Lower leg skin (tissue), 4 donors: ENCODE measurements at places on chromosomes 4 and X.

DNA sequence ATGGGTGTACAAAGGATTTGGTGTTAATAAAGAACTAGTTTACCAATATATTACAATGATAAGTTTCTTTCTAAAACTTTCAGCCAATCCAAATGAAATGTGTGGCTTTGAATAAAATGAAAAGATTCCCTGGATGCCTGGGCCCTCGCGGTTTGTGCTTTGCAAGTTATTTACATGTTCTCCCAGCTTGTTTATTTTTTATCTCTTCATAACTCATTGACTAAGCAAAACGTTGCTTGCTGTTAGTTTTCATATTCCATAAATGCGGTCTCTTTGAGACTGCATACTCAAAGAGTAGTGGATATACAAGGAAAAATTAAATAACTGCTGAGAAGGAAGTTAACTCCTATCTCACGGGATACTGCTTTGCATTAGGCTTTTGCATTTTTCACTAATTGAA lies 26.0 kb downstream of the FHDC1 start:
- DNase-seq, result no peak

DNA sequence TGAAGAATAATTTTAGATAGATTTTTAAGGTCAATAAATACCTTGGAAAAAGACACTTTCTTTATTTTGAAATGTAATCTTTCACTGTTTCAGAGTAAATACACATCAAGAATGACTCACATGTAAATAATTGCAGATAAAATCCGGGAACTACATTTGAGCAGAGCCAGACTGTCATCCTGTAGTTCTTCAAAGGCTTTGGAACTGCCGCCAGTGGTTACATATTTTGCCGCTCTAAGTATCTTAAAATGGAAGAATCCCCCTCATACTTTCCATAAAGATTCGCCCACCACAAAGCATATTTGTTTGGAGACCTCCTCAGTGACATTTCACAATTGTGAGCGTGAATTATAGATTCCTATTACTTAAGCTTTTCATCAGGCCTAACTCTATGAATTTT lies 607.8 kb upstream of the ZFP42 start:
- no peak for DNase-seq

GRCh38 chr4:102610007-102610406 lies 108.8 kb downstream of the NFKB1 start:
- no peak for DNase-seq

DNA sequence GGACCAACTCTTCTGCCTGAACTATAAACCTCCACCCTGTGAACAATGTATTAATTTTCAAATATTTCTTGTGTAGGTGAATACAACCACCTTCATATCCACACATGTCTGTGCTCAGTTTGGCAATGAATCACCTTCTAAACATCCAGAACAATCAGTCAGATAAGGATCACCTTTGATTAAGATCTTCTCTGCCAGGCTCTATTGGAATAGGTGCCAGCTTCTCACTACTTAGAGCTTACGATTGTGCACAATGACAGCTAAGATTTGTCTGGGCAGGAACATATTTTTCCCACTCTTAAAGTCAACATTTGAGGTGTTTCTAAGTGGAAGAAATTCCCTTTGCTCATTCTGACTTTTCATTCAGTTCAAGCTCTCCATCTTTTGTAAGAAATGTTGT lies 237.2 kb downstream of the IL1RAPL2 start:
- no peak for DNase-seq

GRCh38 chr4:26407476-26407875 lies 82.8 kb downstream of the CCKAR start:
- DNase-seq, result no peak

GRCh38 chr4:140252742-140253555 lies 99.0 kb upstream of the MAML3 start:
- DNase-seq, result peak; percentile 43

- no peak for DNase-seq
Measured at GRCh38 chr4:181952478-181952877, 290.7 kb upstream of the TENM3 start.

DNA sequence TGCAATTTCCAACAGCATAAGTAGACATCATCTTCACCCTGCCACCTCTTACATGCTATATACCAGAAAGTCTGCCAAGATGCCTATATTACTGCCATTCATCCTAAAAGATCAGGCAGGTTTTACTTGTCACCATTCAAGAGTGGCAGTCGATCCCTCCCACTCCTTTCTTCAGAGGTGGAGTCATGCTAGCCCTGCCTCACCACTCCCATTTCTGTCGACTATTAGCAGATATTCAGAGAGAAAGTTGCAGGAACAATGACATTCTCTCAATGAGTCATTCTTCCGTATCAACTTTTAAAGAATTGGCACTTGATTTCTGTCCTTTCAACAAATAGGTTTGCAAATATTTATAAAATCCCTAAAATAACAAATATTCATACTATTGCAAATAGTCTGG lies 1060.1 kb downstream of the ADGRL3 start:
- DNase-seq, result no peak

DNA sequence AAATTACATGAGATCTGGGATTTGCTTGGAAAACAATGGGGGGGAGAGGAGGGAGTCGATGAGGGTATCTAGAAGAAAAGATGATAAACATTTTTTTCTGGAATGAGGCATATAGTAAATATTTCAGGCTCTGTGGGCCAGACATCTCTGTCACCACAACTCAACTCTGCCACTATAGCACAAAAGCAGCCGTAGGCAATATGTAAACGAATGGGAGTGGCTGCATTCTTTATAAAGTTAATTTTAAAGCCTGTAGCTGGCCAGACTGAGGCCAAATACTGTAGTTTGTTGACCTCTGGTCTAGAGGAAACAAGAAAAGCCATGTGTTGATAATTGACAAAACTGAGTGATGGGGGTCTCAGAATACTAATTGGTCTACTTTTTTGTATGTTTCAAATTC lies 14.1 kb upstream of the TCEANC start:
- DNase-seq, result no peak

GRCh38 chrX:129534816-129535578 lies 5.1 kb upstream of the OCRL start:
- no peak for DNase-seq

DNA sequence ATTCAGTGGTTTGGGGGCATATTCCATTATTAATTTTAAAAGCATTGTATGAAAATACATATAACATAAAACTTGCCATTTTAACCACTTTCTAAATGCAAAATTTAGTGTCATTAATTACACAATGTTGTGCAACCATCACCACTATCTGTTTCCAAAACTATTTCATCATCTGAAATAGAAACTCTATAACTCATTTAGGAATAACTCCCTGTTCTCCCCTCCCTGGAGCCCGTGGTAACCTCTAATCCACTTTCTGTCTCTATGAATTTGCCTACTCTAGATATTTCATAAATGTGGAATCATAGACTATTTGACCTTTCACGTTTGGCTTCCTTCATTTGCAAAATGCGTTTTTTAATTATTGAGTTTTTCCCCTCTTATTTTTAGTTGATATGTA lies 101.4 kb upstream of the GPC4 start:
- no peak for DNase-seq

DNA sequence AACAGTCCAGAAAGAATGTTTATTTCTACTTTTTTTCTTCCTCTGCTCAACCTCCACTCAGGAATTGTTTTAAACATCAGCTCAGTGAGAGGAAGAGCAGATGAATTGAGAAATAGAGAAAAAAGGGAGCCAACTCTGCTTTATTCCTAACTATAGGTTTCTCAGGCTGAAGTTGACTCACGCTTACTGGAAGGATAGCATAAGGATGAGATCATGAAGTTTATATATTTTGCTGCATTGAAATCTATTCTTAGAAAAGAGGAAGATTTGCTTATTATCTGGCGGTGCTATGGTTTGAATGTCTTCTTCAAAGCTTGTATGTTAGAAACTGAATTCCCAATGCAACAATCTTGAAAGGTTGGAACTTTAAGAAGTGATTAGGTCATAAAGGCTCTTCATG lies 1673.4 kb upstream of the PCDH7 start:
- no peak for DNase-seq

DNA sequence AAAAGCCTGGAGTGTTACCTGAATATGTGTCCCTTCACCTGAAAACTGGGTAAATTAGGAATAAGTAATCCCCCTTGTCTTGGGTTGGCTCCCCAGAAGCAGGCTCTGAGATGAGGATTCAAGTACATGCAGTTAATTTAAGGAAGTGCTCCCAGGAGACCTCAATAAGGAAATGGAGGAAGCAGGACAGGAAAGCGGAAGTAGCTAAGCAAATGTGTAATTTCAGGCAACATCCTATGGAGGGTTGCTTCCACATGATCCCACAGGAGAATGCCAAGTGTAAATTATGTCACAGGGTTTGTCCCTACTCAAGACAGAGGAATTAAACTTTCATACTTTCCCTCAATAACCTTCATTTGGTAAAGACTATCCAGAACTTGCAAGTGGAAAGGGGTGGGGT lies 48.1 kb upstream of the ARHGEF6 start:
- DNase-seq, result no peak
